Hematopoietic multipotent progenitor cell treated with erythropoietin and hydrocortisone succinate and interleukin-3 and kit ligand, for 15 days (in vitro differentiated cells): ENCODE measurements at places on chromosomes 12 and 14.

- no peak for DNase-seq
Measured at GRCh38 chr12:11307143-11307542, 3.1 kb downstream of the PRB4 start.

- peak; percentile 94 for DNase-seq
Measured at GRCh38 chr12:122078141-122079032, at the start of gene MLXIP. Gene MLXIP, plus strand, starts transcription at chr12:122078756. Its CDS starts 98 bp downstream, at chr12:122078854.

GRCh38 chr12:26227361-26227745, 32.0 kb downstream of the SSPN start:
- no peak for DNase-seq

- no peak for DNase-seq
Measured at GRCh38 chr14:63296060-63296563, 22.6 kb downstream of the GPHB5 start.

DNA sequence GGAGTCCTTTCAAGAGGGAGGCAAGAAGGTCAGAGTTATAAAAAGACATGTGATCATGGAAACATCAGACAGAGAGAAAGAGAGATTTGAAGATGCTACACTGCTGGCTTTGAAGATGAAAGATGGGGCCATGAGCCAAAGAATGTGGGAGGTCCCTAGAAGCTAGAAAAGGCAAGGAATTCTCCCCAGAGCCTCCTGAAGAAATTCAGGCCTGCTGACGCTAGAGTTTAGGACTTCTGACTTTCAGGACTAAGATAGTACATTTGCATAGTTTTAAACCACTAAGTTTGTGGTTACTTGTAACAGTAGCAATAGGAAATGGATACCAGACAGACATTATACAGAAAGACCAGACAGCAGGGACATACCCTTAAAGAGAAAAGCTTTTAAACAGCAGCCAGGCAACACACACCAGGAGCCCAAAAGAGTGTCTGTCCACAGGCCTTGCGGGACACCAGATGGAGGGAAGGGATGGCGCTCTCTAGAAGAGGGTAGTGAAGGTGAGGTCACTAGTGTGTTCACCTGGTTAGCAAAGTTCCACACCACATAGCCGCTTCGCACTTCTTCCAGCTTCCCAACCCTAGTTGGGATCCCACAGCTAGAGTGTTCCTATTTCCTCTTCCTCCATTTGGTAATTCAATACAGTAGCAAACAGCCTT, 29.7 kb upstream of the CEBPE start:
- no peak for DNase-seq

GRCh38 chr14:104461676-104462449, 117.7 kb upstream of the C14orf180 start:
- DNase-seq: no peak

GRCh38 chr14:81471062-81471461, 62.6 kb downstream of the SEL1L start:
- no peak for DNase-seq

DNA sequence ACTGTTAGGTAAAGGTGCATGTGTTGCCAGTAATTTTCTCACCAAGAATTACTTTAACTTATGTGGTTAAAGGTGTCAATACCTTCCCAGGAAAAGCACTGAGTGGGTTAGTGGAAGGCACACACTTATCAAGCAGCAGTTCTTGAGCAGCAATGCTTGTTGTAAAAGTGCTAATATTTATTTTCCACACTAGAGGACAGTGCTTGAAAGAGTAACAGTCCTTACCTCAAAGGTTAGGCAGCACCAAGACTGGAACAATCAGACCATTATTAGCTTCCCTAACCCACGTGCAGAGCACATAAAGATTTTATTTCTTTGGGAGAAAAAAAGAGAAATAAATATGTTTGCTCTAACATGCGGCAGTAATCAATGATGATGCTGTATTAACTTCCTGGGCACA, 48.8 kb upstream of the KRR1 start:
- no peak for DNase-seq

GRCh38 chr12:53414756-53415417, 8.8 kb upstream of the AMHR2 start:
- DNase-seq: no peak
